ENCODE measurements at places on chromosomes 12 and 14.

DNA sequence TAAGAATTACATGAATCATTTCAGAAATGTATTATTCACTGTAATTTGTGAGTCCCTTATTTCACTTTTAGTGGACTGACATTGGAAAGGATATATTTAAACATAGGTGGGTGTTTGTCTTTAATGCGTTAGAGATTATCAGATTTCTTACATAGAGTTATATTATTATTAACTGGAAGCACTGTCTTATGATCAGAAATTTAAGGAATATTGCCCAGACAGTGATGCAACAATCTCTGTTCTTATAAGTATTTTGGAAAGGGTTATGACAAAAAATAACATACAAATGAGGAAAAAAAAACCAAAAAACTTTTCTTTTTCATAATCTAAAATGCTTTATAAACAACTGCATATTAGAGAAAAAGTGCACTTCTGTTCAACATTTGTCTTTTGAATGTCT is 836.6 kb downstream of the SLC6A15 start:
- DNase-seq = no peak

DNA sequence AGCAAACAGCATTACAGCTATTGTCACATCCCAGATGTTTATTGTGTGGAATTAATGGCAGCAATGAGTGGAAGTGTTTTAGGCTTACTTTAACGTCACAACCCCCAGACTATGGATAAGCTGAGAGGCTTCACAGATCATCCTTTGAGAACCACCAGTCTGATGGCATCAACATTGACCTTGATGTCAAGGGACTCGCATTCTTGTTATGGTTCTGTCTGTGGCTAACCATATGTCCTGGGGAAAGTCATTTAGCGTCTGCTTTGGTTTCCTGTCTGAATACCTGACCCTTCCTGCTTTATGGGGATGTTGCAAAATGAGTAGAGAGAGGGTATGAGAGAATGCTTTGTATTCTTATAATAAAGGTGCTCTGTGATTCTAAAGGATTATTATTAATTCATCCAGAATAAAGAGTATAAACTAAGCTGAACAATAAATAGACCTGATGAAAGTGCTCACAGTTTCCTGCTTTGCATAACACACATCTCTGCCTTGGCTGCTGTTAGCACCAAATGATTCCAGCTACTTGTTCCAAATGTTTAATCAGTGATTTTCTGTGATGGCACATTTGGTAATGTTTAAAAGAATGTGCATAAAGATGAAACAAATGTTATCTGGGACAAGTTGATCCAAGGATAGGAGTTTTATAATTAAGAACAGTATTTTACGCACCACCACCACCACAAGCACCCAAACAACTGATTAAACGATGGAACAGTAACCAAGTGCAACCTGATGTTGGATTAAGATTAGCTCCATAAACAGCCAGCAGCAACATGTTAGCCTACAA is 116.9 kb upstream of the LRIG3 start:
- no peak for DNase-seq

DNA sequence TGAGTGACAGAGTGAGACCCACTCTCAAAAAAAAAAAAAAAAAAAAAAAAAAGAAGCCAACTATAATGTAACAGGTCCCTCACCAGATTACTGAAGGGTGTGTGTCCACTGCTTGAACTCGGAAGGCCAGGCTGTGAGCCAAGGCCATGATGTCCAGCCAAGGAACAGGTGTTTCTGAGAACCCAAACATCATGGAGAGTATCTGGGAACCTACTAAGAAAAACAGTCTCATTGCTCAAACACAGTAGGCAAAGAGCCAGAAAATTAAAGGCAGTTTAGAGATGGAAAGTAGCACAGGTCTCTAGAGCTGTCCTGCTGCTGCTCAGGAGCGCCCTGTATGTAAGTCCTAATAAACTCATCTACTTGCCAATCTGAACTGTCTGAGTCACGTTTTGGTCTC is 12.5 kb upstream of the MAP4K5 start:
- no peak for DNase-seq

DNA sequence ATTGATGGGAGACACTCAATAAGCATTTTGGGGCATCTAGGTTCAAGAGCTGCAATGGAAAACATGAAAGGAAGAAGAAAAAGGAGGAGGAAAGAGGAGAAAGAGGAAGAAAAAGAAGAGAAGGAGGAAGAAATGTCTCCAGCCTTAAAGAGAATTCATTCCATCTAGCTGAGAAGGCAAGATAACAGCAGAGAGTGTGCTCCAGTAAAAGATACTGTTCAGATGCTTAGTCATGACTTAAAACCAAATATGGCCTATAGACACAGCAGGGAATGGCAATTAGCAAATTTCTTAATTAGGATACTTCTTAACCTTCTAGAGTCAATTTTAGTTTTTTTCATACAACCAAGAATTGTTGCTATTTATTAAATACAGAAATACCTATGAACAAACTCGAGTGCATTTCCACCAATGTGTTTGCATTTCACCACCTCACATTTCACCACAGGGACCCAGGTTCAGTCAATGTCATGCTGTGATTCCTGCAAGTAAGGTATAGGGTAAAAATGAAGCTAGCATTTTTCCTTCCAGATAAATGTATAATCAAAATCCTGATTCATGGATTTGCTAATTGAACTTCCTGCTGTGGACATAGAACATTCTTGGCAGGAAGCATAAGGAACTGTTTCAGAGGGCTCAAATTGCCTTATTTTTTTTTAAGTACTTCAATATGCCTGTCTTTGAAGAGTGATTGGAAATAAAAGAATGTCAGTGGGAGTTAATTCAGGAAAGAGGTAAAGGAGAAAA is 177.8 kb downstream of the RPS29 start:
- no peak for DNase-seq

GRCh38 chr14:99378782-99379214 is 101.9 kb downstream of the SETD3 start:
- no peak for DNase-seq

GRCh38 chr12:1995205-1995896 is 8.9 kb downstream of the DCP1B start:
- no peak for DNase-seq

DNA sequence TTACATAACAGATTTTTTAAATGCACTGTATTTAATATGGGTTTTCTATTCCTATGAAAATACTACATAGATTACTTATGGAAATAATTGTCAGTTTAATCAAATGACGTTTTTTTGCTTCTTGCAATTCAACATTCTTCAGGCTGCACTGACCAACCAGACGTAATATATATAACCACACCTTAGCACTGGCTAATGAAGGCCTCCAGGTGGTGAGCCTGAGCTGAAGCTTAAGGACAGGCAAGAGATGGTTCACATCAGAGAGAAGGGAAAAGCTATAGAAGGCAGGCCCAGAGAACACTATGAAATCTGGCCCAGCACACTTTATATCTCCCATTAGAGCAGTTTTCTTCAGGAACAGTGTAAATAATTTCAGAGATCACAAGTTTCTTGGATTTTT is 2.8 kb upstream of the MDGA2 start:
- no peak for DNase-seq

DNA sequence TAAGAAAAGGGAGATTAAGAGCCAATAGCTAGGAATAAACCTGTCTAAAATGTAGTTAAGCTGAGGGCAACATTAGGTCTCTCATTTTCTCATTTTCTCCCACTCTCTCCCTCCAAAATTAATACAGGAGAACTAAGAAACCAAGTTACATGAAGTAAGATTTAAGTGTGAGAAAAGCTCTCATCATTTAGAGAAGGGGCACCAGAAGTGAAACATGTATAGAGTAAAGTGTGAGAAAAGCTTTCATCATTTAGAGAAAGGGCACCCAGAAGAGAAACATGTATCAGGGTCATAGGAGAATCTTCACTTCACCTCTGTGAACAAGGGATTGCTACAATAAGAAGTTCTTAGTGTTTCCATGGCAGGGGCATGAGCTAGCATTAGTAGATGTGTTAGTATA is 132.4 kb upstream of the CNTN1 start:
- DNase-seq = no peak

DNA sequence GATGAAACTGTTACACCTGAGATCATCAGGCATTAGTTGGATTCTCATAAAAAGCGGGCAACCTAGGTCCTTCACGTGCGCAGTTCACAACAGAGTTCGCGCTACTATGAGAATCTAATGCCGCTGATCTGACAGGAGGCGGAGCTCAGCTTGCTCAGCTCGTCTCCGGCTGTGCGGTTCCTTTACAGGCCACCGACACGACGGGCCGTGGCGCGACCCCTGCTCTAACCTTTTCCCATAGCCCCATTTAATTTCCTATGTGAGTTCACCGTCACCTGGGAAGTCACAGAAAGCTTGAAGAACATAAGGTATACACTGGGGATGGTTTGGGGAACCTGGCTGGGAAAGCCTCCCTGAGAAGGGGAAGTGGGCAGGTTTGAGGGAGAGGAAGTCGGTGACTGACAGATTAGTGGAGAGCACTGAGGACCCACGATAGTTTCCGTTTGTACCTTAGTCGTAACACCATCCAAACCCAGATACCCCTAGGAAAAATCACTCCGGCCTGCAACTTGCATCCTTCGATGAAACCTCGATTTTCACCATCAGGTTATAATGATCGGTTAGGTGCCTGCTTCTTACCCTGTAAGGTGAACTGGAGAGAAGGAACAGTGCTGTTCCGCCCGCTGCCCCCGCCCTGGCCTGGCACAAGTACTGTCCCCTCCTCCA is 2.8 kb upstream of the AAAS start:
- peak; percentile 42 for DNase-seq

DNA sequence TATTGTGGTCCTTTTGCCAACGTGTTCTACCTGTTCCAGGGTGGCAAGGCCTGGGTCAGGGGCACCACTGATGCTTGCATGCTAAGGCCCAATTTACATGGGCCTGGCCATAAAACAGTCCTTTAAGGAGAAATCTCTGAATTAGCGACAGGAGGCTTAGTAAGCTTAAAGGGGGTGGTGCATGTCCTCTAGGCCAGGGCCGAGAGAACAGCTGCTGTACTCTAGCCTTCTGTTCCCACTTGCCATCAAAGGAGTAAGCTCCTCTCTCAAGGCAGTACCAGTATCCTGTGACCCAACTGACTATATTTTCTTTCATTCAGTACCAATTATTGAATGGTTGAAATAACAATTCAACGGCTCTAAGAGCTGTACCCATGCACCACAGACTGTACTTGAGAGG is 67.7 kb upstream of the ZDHHC17 start:
- no peak for DNase-seq

GRCh38 chr12:30594509-30594908 is 101.2 kb downstream of the IPO8 start:
- DNase-seq = no peak

GRCh38 chr14:89336338-89336737 is 80.7 kb downstream of the FOXN3 start:
- DNase-seq = no peak

DNA sequence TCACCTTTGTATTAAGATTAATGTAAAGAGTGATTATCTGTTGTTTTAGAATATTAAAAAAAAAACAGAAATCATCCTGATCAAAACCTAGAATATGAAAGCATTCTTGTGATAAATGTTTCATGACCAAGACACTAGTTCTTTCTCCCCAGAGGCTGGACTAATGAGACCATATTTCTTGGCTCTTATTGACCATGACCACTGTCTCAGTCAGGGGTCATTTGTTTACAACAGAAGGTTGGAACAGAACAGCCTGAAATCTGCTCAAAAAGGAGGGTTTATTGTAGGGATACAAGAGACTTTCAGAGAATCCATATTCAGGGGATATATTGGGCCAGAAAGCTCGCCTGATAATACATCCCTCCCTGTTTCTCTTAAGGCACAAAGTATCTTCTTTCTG is 87.7 kb downstream of the TMEM30B start:
- DNase-seq = no peak

GRCh38 chr14:59424341-59425071 is 40.7 kb downstream of the GPR135 start:
- DNase-seq = no peak

GRCh38 chr12:14612898-14613445 is 45.3 kb upstream of the PLBD1 start:
- DNase-seq = no peak

- no peak for DNase-seq
Measured at GRCh38 chr12:54228471-54228870, 39.7 kb upstream of the SMUG1 start.

DNA sequence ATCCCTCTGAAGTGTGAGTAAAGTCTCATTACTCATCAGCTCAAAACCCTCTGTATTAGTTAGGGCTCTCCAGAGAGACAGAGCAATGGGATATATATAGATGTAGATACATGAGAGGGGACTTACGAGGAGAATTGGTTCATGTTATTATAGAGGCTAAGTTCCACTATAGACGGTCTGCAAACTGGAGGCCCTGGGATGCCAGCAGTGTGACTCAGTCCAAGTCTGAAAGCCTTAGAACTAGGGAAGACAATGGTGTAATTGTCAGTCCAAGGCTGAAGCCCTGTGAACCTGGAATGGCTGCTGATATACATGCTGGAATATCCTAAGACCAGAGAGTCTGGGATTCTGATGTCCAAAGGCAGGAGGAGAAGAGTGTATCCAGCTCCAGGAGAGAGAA is 57.3 kb upstream of the CEP83 start:
- DNase-seq = no peak

DNA sequence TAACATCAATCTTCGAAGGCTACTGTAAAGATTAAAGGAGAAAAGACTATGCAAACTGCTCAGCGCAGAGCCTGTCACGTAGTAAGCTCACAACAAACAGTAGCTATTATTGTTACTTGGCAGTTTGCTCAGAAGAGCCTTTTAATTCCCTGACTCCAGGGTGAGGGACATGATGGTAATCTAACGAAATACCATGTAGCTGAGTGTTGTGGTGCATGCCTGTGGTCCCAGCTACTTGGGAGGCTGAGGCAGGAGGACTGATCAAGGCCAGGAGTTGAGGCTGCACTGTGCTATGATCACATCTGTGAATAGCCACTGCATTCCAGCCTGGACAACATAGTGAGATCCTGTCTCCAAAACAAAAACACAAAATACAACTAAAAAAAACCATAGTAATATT is 22.8 kb downstream of the HEBP1 start:
- no peak for DNase-seq

DNA sequence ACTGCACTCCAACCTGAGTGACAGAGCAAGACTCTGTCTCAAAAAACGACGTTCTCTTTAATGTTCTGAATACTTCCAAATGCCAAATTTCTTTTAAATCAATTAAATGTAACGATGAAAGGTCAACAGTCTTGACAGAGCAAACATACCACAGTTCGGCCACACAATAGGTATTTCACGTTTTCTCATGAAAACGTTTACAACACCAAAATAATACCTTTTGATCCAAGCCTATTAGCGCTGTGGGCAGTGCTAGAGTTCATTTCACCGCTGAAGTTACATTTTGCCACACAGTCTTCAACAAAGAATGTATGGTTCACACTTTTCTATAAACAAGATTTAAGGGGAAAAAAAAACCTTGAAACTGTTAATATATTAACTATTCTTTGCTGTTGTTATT is 122.1 kb downstream of the MED13L start:
- no peak for DNase-seq

DNA sequence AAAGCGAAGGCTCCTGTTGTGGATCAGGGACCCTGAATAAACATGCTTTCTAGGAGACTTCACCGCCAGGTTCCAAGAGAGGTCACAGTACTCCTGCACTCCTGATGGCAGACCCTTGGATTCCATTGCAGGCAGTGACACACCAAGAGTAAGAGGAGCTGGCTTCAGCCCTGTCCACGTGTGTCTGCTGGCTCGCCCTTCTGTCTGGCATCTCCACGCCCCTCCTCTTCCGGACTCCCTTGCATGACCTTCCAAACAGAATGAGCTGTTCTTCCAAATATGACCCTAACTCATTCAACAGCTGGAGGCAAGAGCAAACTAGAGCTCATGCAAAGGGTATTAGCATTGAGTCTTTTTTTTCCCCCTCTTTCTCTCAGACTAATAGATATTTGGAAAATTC is 233.0 kb upstream of the PLEKHG7 start:
- DNase-seq = no peak
